ENCODE measurements at places on chromosomes 7 and 10.

DNA sequence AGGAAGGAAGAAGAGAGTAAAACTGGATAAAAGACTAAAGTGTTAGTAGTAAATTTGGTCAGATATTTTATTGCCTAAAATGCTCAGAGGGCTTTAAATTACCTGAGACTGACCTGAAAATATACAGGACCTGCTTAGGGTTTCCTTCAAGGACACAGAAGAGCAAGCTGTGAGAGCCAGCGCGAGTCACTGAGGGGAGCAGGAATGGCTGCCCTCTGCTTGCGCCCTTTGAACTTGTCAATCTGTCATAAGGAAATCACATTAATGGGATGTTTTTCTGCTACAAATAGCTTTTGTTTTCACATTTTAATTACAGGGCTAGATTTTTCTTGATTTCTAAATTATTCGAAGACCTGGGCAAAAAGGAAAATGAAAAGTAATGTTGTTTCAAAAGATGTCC is 26.9 kb downstream of the DNAJB9 start:
- DNase-seq: no peak

- no peak for DNase-seq
Observed at GRCh38 chr7:43537765-43538403, 45.0 kb upstream of the STK17A start.

DNA sequence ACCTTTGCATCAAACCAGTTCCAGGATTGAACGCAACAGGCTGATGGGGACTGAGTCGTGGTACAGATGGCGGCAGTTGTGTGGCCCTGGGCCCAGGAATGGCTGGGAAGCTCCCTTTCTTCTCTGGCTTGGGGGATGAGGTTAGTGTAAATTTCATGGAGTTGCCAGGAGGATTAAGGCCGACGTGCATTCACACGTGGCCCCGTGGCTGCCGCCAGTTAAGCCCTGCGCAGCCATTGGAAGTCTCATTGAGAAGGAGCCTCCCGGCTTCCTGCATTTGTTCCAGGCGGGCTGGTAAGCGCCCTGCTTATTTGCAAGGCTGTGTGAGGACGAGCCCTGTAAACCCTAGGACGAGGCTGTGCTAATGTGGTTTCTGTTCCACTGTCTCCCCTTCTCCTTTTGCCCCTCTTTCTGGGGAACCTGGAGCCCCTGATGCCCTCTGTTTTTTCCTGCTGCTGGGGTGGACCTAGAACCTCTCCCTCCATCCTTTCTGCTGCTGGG is 174.7 kb upstream of the TNRC18 start:
- DNase-seq: no peak

- no peak for DNase-seq
Observed at GRCh38 chr10:79380125-79380945, 33.1 kb downstream of the PPIF start.

GRCh38 chr7:14201353-14201752 is 211.9 kb upstream of the ETV1 start:
- no peak for DNase-seq

DNA sequence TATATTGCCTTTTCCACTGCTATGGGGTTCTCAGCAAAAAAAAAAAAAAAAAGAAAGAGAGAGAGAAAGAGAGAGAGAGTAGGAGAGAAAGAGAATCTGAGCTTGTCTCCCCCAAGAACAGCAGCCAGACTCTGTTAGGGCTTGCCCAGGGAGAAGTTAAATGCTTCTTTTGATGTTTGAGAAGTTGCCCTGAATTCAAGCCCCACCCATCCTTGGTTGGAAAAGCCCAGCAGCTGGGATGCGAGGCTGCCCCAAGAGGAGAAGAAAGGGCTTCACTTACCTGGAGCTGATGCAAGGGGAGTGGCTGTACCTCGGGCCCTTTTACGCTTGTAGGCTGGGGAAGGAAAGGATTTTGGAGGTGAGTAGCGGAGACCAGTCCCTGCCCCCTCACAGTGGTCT is 20.9 kb upstream of the MGMT start:
- DNase-seq: no peak

- no peak for DNase-seq
Observed at GRCh38 chr7:76073335-76073990, 25.6 kb downstream of the MDH2 start.

- DNase-seq: no peak
Observed at GRCh38 chr7:151715666-151716315, 161.1 kb downstream of the PRKAG2 start.

DNA sequence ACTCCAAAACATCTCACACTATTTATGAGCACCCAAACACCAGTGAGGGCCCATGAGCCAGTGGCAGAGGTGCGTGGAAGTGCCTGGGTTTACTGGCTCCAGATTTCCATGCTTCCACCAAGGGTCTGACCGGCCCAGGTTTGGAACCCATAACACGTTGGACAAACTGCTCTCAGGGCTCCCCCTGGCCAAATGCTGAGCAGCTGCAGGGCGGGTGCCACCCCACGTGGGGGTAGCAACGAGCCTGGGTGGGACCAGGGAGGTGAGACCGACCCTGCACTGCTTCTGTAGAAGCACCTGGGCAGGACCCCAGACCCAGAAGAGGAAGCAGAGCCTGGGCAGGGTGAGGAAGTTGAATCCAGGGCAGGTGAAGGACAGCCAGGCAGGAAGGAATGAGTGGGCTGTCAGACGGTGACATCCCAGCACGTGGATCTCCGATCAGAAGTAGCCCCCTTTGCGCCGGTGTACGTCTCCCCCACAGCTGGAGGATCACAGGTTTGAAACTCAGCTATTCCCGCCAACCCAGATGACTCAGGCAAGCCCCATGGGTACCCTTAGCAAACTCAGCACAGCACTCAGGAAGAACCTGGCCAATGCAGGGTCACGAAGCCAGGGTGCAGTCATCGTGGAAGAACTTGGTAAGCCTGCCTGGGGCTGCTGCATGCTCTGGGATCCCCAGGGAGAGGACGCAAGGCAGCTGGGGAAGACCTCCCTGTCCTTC is 100.4 kb upstream of the DDC start:
- no peak for DNase-seq

DNA sequence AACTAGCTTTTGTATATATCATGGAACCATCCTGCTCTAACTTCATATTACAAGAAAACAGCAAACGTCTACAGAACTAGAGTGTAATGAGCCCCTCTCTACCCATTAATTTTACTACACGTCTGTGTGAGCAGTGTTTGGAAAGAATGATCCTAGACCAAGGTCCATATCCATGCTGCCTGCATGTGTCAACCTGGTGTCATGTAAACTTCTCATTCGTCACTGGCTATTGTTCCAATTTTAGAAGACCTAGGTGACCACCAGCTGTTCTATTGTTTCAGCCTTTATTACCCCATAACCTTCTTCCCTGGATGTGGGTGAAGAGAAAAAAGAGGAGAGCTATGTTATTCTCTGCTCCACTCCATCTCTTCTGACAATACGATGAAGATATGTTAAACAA is 77.1 kb downstream of the CREM start:
- no peak for DNase-seq

- DNase-seq: no peak
Observed at GRCh38 chr7:150738092-150738491, 874 bp downstream of the GIMAP5 start.

GRCh38 chr7:114822131-114822530 is 99.8 kb upstream of the MDFIC start:
- DNase-seq: no peak

DNA sequence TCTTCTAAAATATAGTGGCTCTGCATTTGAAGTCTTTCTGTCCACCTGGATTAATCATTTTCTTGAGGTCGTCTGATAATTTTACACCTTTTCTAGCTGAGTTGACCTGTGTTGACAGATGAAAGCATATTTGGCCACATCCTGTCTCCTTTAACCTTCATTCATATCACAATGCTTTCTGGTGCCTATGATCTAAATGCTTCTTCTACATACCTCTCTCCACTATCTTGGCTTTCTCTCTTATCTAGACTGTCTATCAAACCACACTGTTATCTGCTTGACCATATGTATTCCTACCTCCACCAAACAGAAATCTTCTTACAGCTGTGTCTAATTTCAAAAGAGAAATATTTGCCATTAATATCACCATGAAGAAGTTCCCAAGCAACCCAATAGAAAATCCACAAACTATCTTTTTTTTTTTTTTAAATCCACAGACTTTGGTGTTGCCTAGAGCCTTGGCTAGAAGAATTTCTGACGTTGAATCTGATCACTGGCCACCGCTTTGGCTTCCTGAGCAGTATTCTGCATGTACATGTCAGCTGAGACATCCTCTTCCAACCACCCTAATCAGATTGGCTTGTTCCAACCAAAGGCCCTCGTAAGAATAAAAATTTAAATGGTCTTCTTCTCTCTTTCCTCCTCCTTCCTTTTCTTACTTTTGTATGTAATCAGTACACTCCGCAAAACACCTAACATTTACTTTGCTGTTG is 66.3 kb upstream of the SP4 start:
- DNase-seq: no peak

GRCh38 chr7:41133690-41134299 is 569.1 kb downstream of the INHBA start:
- DNase-seq: no peak

GRCh38 chr7:966291-967069 is 8.9 kb downstream of the COX19 start:
- DNase-seq: no peak

GRCh38 chr7:43220250-43220649 is 107.8 kb downstream of the HECW1 start:
- DNase-seq: no peak

DNA sequence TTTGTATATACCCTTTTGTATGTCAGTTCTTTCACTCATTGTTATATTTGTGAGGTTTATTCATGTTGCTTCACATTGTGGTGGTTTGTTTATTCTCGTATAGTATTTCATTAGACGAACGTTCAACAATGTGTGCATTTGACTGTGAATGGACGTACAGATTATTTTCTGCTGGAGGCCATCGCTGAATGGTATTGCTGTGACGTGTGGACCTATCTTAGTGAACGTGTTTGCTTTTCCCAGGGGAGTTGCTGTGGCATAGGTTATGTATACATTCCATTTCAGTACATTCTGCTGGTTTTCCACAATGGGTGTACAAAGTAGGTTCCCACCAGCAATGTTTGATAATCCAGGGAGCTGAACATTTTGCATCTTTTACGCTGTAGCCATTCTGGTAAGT is 31.1 kb upstream of the PLEKHS1 start:
- no peak for DNase-seq

DNA sequence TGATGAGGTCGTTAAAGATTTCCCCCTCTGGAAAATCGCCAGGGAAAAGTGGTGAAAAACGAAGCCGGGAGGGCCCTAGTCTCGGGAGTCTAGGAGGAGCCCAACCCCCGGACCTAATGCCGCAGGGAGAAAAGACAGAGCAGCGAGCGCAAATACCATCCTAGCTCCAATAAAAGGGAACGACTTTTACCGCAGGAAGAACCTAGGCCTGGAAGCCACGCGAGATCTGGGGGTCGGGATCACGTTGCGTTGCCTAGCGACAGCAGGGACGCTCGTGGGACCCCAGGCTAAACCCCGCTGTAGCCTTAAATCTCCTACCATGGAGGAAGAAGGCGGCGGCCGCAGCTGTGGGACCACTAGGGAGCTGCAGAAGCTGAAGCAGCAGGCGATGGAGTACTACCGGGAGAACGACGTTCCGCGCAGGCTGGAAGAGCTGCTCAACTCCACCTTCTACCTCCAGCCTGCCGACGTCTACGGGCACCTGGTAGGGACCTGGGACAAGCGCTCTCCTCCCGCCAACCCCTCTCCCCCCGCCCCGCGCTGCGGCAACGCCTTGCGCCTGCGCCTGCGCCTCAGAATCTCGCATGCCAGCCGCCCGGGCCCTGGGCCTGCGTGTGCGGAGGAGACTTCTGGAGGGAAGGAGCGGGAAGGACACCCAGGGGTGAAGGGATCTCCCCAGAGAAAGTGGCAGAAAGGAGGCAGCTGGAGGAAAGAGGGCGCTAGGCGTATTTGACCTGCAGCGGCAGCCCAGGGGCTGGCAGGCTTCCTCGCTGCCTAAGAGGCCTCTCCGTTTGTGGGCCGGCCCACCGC is at the start of gene ENO4:
TSS of gene ENO4 (plus strand) at position 252 of the 810 bp plus-strand sequence. CDS start at position 320, 68 bp downstream.
- DNase-seq: peak; percentile 29

DNA sequence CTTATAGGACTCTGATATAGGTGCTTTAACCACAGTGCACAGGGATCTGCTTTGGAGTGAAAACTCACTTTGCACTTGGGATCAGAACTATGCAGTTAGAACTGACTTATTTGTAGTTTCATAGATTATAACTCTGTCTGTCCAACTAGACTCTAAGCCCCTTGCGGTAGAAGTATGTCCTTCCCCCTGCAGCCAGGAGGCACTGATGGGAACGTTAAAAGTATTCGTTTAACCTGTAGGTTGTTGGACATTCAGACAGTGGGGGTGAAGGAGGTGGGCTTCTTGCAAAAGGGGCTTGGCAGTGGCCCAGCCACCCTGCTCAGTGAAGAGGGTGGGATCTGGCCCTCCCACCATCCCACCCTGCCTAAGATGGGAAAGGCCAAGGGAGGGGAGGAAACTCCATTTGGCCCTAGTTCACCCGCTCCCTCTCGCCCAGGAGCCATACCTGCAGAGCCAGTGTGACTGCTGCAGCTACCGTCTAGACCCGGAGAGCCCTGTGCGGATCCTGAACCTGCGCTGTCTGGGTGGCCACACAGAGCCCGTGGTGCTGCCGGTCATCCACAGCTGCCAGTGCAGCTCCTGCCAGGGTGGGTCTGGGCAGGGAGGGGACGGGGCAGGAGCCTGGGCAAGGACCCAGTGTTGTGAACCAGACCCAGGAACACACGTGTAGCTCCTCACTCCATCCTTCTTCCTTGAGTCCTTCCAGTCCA is 5.7 kb upstream of the ZNF862 start:
- DNase-seq: no peak

DNA sequence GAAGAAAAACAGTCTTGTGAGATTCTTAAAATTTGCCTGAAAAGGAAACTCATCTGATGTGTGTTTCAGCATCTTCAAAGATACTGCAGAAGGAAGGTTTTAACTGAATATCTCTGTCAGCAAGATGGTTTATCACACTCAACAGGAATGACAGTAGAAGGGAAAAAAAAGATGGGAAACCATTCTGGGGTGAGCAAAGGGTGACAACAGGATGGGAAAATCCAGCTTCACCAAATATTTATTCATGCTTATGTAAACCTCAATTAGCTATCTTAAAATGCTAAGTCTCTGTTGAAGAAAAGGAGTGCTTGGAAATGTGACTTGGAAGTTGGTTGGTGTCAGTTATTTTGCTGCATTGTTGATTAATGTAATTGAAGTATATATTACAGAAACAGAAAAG is 82.2 kb downstream of the FZD1 start:
- no peak for DNase-seq

GRCh38 chr7:33039257-33039902 is 23.2 kb downstream of the NT5C3A start:
- no peak for DNase-seq
